ENCODE measurements at places on chromosomes 7 and 10.

DNA sequence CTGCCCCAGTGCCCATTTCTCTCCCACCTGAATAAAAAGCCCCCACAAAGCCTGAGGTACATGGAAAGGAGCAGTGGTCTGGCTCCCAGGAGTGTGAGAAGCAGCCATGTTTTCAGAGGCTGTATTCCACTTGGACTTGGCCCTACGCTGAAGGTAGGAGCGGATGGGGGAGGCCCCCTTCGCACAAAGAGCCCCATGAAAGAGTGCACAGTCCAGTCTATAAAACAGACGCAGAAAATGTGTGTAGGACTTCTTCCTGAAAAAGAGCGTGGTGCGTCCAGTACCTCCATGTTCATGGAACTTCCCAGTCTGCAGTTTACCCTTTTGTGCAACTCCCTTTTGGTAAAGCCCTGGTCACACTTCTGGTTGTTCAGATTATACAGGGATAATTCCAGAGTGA is 69.3 kb downstream of the EGFR start:
- no peak for DNase-seq

DNA sequence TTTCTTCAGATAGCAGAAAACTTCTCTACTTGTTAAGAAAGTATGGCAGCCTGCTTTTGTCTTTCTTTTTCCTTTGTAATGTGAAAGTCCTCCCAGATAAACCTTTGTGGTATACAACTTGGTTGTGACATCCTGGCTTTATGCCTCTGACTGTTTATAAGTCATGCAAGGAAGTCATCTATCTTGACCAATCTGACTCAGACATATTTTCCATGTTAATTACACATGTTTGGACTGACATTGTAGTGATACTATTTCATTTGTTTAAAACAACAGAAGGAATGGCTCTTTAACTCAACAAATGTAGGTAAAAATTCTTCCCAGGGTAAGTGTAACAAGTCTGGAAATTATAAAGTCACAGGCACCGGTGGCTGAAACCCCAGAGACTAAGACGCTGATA is 341.6 kb upstream of the MEOX2 start:
- DNase-seq: no peak

DNA sequence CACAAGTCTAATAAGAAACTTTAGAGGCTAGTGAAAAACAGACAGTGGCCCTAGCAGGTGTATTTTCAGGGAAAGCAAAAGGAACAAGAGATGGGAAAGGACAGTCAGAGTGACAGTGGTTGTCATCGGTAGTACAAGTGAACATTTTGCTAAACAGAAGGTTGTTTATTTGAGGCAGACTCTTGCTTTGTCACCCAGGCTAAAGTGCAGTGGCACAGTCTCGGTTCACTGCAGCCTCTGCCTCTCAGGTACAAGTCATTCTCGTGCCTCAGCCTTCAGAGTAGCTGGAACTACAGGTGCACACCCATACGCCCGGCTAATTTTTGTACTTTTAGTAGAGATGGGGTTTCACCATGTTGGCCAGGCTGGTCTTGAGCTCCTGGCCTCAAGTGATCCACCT is 195.8 kb downstream of the RELN start:
- no peak for DNase-seq

- DNase-seq: no peak
Measured at GRCh38 chr10:46068905-46069304, 22.8 kb upstream of the MSMB start.

- no peak for DNase-seq
Measured at GRCh38 chr7:44184206-44184872, 4.9 kb downstream of the GCK start.

- DNase-seq: no peak
Measured at GRCh38 chr10:118758449-118758848, 3.7 kb upstream of the CACUL1 start.

DNA sequence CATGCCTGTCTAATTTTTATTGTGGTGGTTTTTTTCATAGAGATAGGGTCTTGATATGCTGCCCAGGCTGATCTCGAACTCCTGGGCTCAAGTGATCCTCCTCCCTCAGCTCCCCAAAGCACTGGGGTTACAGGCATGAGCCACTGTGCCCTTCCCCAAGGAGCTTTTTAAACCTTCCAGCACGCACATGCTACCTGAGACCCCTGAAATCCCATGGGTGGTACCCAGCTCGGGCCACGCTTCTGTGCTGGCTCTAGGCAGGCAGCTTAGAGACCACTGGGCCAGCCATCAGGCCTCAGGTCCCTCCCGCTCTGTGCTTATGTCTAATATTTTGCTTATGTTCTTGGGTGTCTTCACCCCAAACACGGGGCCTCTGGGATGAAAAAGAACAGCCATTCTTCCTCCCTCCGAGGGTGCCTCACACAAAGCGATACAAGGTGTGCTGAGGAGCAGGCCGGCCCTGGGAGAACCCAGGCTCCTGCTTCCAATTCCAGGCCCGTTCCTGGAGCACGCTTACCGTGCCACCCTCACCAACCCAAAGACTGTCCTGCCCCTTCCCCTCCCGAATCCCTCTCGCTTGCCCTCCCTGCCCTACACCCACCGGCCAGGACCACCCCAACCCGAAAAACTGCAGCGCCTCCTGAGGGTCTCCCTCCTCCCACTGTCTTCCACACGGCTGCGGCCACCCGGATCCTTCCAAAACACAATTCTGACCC is 10.9 kb downstream of the SPOCK2 start:
- DNase-seq: no peak

All from inflammatory macrophage treated with lipopolysaccharide for 1 hour (primary cell).